ENCODE measurements at places on chromosomes 16 and 17.

DNA sequence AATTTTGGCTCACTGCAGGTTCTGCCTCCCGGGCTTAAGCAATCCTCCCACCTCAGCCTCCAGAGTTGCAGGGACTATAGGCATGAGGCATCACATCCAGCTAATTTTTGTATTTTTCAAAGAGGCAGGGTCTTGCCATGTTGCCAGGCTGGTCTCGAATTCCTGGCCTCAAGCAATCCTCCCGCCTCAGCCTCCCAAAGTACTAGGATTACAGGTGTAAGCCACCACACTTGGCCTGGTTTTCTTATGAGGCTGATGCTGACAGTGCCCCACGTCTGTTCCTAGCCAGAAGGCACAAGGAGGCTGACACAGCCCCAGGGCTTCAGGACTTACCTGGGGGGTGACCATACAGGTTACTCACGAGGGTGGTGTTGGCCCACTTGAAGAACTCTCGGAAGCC, 33.9 kb upstream of the GCSH start:
- no peak for DNase-seq

- DNase-seq, result no peak
Observed at GRCh38 chr16:71367241-71367976, 8.9 kb downstream of the CALB2 start.

DNA sequence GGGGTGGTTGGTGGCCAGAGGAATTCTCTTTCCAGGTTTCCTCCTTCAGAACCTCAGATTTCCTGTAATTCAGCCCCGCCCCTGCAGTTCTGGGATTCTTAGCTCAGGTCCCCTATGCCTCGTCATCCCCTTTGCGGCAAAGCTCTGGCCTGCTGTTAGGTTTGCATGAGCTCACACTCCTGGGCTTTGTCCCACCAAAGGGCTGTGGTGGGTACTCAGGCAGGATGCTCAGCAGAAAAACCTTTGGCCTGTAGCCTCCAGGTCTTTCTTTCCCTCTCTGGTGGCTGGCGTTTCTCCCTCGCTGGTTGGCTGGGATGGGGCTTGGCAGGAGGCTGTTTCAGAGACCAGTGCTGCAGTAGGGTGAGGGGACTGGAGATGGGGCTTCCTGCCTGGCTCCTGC, 9.6 kb upstream of the PLEKHG4 start:
- no peak for DNase-seq

GRCh38 chr17:82603981-82604448, 44.2 kb downstream of the WDR45B start:
- DNase-seq, result no peak

GRCh38 chr16:69064124-69064763, 41.2 kb upstream of the HAS3 start:
- DNase-seq, result no peak

DNA sequence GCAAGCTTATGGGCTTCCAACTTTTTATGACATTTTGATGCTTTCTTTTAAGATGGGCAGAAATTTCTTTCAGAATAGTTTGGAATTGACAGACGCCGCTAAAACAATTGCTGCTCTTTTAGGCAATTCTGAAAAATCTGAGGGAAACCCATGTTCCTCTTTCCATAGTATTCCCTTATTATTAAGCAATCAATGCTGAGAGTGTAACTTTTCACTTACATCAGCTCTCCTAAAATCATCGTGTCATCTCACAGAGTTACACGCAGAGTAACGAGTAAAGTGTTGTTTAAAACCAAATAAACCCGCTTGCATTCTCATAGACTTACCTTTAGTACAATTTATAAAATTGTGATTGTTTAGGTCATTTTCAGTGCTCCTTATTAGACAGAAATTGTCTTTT, 150.6 kb downstream of the MAF start:
- DNase-seq, result no peak

DNA sequence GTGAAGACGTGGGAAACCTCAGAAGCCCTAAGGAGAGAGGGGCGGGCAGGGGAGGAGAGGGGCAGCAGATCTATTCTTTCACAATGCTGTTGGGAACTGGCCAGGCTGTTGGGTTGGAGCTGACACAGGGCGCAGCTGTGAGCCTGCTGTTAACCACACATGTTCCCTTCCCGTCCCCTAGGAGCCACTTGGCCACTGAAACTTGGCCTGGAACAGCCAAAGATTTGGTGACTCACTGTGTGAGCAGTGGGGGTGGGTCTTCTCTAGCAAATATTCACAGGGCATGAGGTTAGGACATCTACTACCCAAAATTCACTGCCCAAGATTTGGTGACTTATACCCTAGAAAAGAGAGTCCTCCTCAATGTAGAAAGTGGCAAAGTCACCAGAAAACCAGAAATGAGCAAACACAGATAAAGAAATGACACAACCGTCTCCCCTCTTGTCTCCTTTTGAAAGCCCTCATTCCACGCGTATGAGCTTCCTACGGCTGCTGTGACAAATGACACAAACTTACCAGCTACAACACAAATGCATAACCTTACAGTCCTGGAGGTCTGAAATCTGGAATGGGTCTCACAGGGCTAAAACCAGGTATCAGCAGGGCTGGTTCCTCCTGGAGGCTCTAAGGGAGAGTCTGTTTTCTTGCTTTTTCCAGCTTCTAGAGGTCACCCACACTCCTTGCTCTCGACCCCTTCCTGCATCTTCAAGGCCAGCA, 6.3 kb downstream of the TBC1D16 start:
- no peak for DNase-seq

- DNase-seq, result no peak
Observed at GRCh38 chr17:66580956-66581391, 253.9 kb upstream of the CACNG5 start.

- DNase-seq, result no peak
Observed at GRCh38 chr17:63847525-63848249, 5.2 kb upstream of the SMARCD2 start.

GRCh38 chr16:55282441-55282840, 41.6 kb upstream of the IRX6 start:
- no peak for DNase-seq

DNA sequence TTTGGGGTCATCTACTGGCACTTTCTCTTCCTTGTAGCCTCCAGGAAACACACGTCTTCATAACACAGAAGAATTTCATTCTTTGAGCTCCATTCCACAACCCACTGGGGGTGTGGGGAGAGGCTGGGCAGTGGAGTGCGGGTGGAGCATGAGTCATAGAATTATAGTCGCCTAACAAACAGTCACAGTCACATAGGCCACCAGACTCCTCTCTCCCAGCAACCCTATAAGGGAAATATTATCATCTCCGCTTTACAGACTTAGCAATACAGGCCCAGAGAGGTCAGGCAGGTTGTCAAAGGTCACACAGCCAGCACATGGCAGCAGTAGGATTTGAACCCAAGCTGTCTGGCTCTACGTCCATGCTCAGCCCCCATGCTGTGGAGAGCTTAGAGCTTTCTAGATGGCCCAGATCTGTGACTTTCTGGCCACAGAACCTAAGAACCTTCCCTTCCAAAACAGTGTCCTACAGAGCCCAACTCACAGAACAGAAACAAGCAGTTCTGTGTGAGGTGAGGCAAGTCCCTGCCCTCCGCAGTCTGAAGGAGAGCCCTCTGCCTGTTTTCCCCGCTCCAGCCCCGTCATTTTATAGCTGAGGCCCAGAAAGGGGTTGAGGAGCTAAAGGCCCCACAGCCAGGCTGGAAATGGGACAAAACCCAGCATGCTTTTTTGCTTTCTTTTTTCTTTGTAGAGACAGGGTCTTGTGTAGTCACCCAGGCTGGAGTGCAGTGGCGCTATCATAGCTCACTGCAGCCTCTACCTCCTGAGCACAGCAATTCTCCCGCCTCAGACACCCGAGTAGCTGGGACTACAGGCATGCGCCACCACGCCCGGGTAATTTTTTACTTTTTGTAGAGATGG, 10.7 kb upstream of the LITAF start:
- peak; percentile 17 for DNase-seq

- no peak for DNase-seq
Observed at GRCh38 chr16:6031567-6031966, 934.0 kb upstream of the EEF2KMT start.

DNA sequence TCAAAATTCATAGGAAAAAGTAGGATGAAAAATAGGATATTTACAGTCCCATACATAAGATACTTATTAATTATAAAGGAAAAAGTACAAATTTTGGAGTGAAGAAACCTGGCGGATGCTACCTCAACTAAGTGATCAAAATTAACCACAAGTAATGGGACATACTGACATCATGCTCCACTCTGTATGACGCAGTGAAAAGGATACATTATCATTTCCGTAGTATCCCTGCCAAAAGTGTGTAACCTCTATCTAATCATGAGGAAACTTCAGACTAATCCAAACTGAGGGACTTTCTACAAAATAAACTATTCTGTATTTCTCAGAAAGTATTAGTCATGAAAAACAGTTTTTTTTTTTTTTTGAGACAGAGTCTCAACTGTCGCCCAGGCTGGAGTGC, 60.5 kb downstream of the TRIM37 start:
- DNase-seq, result no peak

GRCh38 chr17:16917671-16918394, 54.1 kb downstream of the TNFRSF13B start:
- DNase-seq, result no peak

DNA sequence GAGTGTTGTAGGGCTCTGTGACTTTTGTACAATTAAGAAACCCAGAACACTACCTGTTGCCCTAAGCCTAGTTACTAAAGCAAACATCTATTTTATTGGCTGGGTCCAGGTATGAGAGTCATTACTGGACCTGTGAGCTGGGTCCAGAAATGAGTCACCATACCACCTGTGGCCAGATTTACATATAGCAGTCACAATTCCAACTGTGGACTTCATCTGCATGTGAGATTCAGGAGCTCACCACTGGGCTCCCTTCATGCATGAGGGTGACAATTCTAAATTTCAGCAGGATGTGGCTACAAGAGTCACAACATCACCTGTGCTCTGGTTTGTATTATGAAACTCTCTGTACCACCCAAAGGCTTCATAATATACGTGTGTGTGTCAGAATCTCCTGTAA, 2038.0 kb downstream of the TP53TG3F start:
- no peak for DNase-seq

- DNase-seq, result peak; percentile 83
Observed at GRCh38 chr16:28935924-28936783, 4.4 kb downstream of the CD19 start.

- no peak for DNase-seq
Observed at GRCh38 chr16:71794943-71795342, 13.7 kb downstream of the AP1G1 start.

DNA sequence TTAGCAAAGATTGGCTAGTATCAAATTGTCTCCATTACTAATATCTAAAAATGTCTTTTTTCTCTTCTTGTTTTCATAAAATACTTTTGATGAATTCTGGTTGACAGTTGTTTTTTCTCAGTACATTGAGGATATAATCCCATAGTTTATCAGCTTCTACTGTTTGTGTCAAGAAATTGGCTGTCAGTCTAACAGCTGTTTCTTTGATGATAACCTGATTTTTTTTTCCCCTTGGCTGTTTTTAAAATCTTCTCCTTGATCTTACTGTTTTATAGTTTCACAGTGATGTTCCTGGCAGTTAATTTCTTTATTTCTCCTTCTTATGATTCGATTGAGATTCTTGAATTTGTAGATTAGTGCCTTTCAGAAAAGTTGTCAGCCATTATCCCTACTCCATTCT, 315.3 kb upstream of the PMFBP1 start:
- DNase-seq, result no peak

GRCh38 chr16:84599521-84600202, 18.2 kb downstream of the COTL1 start:
- DNase-seq, result peak; percentile 20

GRCh38 chr17:32292094-32292493, 26.5 kb downstream of the RHBDL3 start:
- no peak for DNase-seq

DNA sequence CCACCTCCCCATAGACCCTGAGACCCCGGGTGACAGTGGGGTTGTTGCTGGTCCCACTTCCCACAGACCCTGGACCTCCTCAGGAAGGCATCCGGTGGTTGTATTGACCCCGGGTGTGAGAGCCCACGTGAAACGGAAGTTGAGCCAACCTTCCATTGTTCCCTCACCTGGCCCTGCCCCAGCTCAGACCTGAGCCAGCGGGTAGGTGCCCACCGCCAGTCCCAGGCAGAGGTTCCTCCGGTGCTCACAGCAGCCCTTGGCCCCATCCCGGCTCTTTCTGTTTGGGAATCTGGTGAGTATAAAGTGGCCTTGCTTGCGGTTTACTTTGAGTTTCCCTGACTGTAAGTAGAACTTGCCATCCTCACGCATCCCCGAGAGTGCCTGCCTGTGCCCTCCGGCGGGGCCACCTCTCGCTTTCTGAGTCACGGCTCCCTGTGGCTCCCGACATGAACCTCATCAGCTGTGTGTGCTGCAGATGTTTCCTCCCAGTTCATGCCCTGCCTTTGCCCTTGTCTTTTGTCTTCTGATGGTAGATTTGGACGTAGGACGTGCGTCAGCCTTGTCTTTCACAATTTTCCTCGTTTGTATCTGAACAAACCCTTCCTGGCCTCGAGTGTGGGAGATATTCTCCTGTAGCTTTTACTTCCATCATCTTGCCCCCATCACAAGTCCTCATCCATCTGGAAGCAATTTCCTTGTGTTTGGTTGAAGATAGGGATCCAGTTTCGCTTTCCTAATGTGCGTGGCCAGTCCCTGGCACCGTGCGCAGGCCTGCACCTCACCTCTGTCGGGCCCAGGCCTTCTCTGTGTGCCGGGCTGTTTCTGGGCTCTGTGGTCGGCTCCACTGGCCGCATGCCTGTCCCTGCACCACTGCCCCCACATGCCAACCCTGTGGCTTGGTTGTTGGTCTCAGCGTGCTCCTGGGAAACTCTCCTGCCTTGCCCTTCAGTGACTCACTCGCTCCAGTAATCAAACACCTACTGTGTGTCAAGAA, 76.0 kb downstream of the METRNL start:
- DNase-seq, result no peak

GRCh38 chr17:61567045-61567802, 23.8 kb downstream of the NACA2 start:
- DNase-seq, result no peak

- DNase-seq, result no peak
Observed at GRCh38 chr16:21628772-21629171, 23.6 kb downstream of the IGSF6 start.

DNA sequence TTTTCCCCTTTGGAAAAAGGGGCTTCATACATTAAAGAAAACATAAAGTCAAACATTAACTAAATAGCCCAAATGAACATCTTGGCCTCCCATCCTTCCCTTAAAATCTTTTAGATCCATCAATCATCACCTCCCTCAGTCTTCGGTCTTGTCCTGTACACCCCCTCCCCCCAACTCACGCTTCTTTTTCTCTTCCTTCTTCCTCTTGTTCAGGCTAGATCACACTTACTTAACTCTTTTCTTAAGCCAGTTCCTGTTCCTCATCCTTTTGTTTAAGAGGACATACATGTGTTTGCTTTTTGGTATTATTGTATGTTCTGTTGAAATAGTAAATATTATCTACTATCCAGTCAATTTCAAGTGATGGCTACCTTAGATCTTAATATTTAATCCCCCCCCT, 5.5 kb downstream of the MFSD6L start:
- no peak for DNase-seq

DNA sequence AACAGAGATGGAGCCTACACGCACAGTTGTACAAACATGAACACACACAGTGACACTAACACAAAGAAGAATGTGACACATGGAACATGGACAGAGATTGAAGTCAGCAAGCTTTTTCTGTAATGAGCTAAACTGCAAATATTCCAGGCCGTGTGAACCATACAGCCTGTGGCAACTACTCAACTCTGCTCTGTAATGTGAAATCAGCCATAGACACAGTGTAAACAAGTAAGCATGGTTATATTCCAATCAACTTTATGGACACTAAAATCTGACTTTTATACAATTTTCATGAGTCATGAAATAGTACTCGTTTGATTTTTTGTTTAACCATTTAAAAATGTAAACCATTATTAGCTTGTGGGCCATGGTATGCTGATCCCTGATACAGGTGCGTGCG, 120.2 kb downstream of the SMG6 start:
- no peak for DNase-seq

Data from stimulated activated naive CD4-positive, alpha-beta T cell (primary cell).